ENCODE measurements at places on chromosomes 2 and 18.

DNA sequence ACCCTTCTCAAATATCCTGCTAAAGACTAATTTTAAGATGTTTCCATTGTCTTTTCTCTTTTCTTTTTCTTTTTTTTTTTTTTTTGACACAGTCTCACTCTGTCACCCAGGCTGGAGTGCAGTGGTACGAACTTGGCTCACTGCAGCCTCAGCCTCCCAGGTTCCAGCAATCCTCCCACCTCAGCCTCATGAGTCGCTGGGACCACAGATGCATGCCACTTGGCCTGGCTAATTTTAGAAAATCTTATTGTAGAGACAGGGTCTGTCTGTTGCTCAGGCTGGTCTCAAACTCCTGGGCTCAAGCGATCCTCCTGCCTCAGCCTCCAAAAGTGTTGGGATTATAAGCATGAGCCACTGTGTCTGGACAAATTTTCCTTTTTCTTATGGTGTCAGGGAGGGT lies 167.5 kb downstream of the MCFD2 start:
- DNase-seq, result no peak

DNA sequence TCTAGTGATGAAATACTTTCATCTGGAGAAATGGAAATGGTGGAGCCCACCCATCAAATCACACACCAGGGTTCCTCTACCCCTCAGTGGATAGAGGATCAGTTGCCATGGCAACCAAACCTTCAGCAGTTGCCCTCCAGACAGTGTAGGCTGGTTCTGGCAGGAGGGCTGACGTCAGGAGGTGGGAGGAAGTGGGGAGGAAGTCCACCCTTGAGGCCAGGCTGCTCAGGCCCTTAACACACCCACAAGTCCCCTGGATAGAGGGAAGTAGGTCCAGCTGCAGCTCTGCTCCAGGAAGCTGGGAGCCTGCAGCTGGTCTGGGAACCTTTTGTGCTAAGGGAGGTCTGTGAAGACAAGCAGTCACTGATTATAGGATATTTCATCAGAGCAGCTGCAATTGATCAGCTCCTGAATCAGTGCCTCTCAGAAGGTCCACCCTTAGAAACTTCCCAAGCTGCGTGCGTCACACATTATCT lies 186.6 kb downstream of the MTX2 start:
- no peak for DNase-seq

GRCh38 chr2:45458909-45459563 lies 152.0 kb downstream of the SRBD1 start:
- no peak for DNase-seq

- no peak for DNase-seq
These were observed 28.4 kb downstream of the YWHAQ start for GRCh38 chr2:9602412-9602811.

DNA sequence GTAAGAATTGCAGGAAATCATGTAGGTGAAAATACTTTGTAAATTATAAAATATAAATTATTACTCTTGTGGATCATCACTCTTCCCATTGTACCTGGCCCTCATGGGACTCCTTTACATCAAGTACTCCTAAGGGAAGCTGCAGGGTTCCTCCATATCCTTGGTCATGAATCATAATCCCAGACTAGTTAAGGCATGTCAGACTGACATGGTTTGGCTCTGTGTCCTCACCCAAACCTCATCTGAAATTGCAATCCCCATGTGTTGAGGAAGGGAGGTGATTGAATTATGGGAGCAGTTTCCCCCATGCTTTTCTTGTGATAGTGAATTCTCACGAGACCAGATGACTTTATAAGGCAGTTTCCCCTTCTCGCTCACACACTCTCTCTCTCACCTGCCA lies 77.1 kb downstream of the CMPK2 start:
- no peak for DNase-seq

DNA sequence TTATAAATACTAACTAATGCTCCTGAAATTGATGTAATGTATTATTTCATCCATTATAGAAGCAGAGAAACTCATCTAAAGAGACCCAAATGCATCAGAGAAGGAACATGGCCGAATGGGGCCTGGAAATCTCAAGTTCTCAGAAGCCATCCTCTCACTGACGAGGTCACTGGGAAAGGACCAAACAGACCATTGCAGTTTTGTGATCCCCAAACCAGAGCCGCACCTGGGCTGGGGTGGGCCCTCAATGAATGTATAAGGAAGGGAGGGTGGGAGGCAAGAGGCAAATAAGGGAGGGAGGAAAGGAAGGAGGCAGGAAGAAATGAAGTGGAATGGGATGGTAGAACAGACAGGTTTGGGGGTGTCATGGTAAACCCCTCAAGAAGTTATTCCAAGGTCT lies 245.3 kb upstream of the ID2 start:
- DNase-seq, result no peak

GRCh38 chr2:199850218-199850717 lies 724 bp downstream of the FTCDNL1 start:
- no peak for DNase-seq

- no peak for DNase-seq
These were observed 398.7 kb downstream of the DSEL start for GRCh38 chr18:67117804-67118203.

DNA sequence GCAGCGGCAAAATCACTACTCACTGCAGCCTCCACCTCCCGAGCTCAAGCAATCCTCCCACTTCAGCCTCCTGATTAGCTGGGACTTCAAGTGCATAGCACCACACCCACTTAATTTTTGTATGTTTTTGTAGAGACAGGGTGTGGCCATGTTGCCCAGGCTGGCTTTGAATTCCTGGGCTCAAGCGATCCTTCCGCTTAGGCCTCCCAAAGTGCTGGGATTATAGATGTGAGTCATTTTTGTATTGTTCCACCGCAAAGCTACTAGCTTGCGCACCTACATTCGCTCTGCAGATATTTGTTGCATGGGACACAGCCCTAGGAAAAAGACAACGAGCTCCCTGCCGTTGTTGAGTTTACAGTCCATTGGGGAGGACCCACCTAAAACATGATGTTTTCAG lies 173.5 kb upstream of the AGAP1 start:
- no peak for DNase-seq

GRCh38 chr2:96927405-96928171 lies 57.7 kb upstream of the SEMA4C start:
- peak; percentile 78 for DNase-seq

GRCh38 chr2:149490296-149490695 lies 97.3 kb downstream of the MMADHC start:
- DNase-seq, result no peak

- no peak for DNase-seq
These were observed 95.9 kb downstream of the CCDC141 start for GRCh38 chr2:178954049-178954448.

DNA sequence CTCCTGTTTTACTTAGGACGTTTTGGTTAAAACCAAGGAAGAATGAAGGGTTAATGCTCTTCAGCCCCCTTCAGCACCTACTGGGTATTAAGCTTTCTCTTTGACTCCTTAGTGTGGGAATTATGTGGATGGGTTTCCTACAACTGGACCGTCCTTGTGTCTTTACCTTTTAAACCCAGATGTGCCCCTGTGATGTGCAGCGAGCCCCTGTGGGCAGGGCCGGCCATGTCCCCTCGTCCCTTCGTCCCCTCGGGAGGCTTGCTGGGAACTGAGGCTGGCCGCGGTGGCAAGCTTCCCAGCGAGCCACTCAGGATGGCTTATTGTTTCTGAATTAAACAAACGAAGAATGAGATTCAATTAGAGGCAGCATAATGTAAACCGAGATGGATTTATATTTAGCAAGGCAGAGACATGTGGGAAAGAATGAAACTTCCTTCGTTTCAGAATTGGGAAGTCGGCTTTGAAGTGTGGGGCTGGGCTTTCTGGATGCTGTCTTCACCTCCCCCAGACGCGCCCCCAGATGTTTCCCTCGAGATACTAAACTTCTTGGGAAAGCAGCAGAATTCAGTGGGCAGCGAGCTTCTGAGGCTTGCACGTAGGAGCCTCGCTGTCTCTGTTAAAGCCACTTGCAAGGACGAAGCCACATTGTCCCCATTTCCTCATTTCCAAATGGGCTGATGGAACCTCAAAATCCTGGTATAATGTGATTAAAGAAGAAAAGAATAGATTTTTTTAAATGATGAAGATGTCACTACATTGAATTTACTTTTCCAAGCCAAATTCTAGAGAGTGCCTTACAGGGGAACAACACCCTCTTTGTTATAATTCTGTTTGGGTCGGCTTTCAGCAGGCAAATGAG lies 146.0 kb downstream of the VAPA start:
- DNase-seq, result no peak

DNA sequence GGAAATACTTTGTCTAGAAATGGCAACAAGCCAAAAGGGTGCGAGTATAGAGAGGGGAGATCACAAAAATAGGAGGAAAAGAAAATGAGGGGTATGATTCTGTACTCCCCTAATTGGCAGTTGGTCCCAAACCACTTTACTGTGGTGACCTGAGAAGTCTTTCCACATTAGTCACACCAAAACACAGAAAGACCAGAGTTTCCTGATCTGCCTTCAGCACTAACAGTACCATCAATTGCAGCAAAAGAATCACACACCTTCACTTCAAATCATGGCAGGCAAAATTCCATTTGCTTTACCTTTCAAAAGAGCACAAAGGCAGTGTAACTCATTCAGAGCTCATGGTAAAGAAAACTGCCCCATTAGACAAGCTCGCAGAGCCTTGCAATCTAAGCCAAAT lies 86.8 kb downstream of the ALK start:
- DNase-seq, result no peak

DNA sequence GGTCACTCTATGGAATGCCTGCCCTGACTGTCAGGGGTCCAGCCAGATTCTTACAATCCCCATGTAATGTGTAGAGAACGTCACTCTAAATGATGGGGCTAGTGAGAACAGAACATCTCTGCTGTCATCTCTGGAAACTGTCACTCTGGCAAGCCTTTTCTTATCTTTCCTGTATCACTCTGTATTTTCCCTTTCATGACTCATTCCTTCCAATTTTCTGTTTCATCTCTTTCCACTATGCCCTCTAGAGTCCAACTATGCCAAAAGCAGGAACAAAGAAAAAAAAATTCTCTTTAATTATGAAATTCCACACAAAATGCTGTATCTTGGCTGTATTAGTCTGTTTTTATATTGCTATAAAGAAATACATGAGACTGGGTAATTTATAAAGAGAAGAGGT lies 608.8 kb downstream of the ADCYAP1 start:
- no peak for DNase-seq

GRCh38 chr2:8352296-8352695 lies 329.6 kb upstream of the ID2 start:
- DNase-seq, result no peak

DNA sequence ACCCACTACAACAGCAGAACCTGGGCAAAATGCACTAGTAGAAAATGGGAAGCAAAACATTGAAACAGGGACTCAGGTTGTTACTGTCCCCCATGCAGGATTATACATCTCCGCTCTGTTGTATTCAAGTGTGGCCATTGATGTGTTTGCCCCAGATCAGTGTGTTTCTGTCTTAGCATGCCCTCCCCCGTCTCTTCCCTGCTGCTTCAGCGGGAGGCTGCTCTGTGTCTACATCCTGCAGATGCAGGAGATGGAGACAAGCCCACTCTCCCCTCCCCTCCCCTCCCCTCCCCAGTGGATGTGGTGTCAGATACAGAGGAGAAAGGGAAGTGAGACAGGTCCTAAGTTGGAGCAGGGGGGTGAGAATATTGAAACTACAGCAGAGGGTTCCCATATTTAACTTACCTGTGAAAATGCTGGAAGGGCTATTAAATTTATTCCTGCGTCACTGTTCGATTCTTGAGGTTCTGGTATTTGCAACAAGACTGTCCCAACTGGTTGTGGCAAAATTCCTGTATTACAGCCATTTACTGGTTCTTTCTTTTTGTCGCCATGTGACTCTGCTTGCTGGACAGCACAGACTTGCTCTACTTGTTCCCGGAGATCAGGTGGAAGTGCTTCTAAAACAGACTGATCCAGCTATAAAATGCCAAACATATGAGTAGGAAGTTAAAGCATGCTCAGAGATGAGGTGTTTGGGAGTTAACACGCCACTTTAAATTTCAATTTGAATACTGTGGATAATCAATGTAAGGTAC lies 67.0 kb downstream of the EIF5B start:
- DNase-seq, result no peak

- no peak for DNase-seq
These were observed 288.9 kb upstream of the EPAS1 start for GRCh38 chr2:46008091-46008870.

DNA sequence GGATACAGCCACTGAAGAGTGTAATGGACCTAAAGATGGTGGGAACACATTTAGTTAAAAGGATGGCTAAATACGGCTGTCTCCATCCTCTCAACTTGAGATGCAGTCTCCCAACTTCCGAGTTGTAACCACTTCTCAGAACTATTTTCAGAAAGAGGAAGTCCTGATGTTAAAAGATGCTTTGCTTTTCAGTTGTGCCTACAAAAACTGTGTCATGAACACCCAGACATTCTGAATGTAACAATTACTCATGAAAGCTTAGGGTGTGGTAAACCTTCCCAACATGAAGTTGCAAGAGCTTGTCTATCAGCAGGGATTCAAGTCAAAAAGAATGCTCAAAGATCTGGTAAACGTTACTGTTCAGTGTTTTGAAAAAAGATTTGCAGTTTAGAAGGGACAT lies 147.9 kb downstream of the DOCK10 start:
- no peak for DNase-seq

GRCh38 chr18:10410472-10411308 lies 43.7 kb upstream of the APCDD1 start:
- no peak for DNase-seq

GRCh38 chr2:29691391-29691950 lies 229.9 kb downstream of the ALK start:
- DNase-seq, result no peak

DNA sequence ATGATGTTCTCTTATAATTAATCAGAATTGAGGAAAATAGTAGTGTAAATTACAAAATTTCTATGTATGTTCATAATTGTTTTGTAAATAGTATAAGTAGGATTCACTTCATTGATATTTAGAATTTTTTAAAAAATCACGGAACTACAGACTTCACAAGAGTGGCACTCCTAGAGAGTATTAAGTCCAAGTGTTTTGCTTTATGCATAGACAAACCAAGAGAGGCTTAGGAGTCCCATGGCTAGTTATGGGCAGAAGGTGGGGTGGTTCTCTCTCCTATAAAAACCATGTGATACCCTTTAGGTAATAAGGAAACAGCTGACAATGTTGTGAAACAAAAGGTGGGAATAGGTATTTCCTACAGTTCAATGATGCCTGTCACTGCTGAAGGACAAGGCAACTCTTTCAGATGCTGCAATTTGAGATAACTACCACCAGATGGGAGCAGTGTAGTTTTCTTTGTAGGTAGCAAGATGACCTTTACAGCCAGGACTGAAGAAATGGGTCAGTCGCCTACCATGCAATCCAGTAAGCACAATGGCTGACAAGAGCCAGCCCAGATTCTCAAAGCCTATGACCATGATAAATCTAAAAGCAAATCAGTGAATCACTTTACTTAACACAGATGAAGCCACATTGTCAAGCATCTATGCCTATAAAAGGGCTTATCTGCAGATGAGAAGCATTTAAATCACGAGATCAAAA lies 83.9 kb downstream of the AAK1 start:
- DNase-seq, result no peak

GRCh38 chr2:217808326-217808725 lies 194.5 kb downstream of the TNS1 start:
- no peak for DNase-seq

DNA sequence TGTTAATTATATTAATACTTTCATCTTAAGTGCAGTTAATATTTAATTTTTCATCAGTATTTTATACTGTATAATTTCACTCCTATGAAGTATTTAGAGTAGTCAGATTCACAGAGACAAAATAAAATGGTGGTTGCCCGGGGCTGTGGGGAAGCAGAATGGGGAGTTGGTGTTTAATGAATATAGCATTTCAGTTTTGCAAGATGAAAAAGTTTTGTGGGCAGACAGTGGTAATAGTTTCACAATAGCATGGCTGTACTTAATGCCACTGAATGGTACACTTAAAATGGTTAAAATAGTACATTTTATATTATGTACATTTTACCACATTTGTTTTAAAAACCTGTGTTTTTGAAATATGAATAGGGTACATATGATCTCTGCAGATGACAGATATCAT lies 31.2 kb downstream of the CFAP221 start:
- no peak for DNase-seq

Data from DMS 273 treated with DMSO at 0.1 percent for 48 hours (cell line).